Activated effector memory CD4-positive, alpha-beta T cell treated with Interleukin-2 at 50 U/mL for 16 hours (primary cell): ENCODE measurements at places on chromosomes 2 and 18.

DNA sequence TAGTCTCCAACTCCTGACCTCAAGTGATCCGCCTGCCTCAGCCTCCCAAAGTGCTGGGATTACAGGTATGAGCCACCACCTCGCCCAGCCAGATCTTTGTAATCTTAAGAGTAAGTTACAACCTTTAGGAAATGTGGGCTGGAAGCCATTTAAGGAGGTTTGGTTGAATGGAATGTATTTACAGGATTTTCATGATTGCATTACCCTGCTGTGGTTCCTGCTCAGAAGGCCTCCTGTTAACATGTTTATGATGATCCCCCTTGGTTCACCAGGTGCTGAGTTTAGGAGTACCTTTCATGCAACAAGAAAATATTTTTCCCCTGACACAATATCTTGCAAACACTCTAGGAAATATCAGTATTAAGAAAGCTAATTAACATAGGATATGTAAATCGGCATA lies 187.4 kb upstream of the SH3BP4 start:
- no peak for DNase-seq

- DNase-seq, result no peak
These were observed 46.6 kb upstream of the TPO start for GRCh38 chr2:1366546-1367134.

DNA sequence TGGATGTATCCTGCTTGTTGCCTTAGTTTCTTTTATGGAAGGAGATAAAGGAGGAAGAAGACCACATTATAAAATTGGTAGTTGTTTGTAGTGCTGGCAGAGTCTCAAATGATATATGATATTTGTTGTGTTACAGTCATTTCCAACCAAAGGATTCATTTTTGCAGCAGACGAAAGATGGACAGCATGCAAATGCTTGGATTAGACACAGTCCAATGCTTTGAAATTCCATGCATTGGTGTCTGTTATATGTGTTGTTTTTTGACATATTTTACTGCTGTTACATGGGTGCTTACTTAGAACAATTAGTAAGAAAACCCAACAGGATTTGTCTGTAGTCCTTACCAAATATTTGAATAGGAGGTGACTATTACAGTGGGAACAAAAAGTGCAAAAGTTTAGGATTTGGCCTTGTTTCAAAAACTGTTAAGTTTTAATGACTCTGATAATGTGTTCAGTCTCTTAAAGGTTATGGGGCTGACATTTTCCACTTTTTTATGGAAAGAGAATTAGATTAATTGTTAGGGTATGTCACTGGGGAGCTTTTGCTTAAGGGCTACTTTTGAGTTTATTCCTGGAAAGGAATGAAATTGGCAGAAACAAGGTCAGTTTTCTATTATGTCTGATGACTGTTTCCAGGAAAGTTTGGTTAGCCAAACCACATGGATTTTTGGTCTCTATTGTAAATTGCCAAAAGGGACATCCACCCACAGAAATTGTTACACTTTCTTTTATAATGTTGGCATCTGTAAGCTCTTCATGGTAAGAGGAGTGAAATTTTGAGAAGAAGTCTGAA lies 229.4 kb upstream of the MMADHC start:
- no peak for DNase-seq

DNA sequence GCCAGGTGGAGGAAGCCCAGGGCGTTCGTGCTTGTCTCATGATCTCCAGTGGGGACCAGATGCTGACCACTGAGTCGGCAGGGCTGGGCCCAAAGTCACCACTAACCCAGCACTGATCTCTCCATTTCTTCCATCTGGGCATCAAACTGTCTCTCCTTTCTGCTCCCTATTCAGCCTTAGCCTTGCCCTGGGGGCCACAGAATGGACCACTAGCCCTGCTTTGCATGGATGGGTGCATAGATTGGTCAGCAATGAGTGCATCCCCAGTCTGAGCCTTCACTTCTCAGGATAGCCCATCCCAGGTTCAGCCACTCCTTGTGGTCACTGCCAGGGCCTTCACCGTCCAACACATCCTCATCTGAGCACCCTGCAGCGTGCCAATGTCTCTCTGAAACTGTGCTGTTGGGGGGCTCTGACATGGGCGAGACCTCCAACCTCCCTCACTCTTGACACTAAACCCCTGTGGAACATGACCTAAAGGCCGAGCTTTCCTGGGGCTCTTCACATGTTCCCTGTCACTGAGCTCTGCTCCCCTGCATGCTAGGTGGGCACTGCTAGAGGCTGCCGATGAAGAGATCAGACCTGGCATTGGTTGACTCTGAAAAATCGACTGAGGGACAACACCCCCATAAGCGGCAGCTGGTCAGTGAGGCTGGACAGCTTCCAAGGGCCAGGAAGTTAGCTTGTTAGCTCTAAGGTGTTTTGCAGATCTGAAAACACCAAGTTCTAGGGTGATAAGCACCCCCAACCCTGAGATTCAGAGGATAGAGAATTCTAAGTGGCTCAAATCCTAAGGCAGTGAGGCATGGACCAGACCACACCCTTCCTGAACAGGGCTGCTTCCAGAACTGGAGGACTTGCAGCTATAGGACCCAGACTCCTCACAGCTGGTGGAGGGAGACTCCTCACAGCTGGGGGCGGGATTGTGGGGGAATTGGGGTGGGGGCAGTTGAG lies 61.7 kb downstream of the HS1BP3 start:
- DNase-seq, result no peak

DNA sequence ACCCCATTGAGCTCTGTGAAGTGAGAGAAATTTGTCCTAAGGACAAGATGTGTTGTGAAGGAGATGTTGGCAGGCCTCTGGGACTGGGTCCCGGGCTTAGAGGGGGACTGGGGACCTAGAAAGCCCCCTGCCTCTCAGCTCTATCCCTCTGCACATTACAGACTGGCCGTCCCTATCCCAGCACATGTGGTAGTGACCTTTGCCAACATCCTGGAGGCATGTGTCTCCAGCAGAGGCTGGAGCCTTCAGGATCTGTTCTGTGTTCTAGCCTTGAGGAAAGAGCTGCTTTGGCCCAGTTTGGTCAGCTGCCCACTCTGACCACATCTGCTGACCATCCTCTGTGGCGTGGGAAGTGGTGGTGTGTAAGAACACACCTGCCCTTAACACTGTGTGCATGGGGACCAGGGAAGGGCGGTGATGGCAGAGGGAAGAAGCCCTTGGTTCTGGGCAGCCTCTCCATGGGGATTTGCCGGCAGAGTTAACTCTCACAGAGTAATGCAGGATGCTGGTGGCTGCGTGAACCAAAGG lies 33.4 kb downstream of the NCK2 start:
- no peak for DNase-seq

GRCh38 chr2:103789381-103790095 lies 1027.7 kb downstream of the TMEM182 start:
- DNase-seq, result no peak

DNA sequence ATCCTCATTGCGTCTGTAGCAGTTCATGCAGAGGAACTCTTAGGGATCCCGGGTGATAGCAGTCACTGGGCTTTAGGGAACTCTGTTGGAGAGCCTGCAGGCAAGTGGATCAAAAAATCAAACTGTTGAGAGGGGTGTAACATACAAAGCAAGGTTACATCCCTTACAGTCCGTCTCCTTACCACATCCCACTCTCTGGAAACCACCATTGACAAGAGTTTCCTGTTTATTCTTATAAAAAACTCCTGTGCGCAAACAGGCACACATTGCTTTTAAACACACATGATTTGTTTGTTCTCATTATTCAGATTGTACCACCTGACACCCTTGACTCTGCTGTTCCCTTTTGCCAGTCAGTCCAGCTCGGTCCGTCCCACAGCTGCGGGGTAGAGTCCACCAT lies 137.7 kb downstream of the LTBP1 start:
- DNase-seq, result no peak

DNA sequence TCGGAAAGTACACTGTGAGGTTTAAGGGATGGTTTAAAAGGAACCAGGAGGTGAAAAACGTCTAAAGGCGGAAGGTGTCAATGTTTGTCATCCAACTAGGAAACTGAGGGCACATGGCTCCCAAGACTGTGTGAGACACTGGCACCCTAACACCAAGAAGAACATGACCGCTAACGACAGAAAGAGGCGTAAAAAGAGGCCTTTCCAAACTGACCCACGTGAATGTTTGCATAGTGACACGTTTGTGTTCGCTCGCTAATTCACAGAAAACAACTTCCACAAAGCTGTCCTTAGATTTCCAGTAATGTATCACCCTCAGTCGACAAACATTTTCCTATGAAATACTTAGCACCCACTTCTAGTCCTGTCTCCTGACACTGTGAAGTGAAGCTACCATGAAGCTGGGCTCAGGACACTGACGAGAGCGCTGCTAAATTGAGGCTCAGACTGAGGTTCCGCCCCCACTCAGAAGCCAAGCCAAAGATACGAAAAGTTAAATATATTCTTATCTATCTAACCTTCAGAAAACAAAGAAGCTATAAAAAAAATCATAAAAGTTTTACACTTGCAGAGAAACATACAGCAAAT lies 86.5 kb downstream of the ZNF516 start:
- DNase-seq, result no peak

GRCh38 chr2:241834527-241835210 lies 24.0 kb downstream of the PDCD1 start:
- no peak for DNase-seq

- no peak for DNase-seq
These were observed 86.4 kb upstream of the HK2 start for GRCh38 chr2:74747411-74748080.
